ENCODE measurements at places on chromosomes 13 and 19.

GRCh38 chr13:67229481-67230403 is at the start of gene PCDH9:
PCDH9 (minus strand) TSS chr13:67230336; CDS start chr13:67228440, 1,896 bp downstream.
- DNase-seq: peak; percentile 23

- DNase-seq: no peak
Measured at GRCh38 chr13:109630271-109630670, 156.1 kb downstream of the IRS2 start.

DNA sequence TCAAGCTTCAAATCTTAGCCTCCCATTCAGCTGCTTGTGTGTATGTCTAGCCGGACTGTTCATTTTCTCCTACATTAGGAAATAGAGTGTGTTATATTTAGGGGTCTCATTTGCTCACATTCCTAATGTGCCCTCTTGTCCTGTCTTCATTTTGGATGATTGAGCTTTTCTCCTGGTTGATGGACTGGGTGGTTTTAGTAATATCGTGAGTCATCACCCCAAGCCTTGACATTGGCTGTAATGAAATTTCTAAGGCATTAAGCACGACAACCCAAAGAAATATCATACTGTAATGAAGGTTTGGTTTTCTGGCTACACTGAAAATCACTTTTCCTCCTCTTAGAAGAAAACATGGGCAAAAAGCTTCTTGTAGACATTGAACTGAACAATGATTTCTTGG is 110.7 kb upstream of the WASF3 start:
- DNase-seq: no peak

- DNase-seq: no peak
Measured at GRCh38 chr13:71338070-71338469, 528.9 kb downstream of the DACH1 start.

- peak; percentile 67 for DNase-seq
Measured at GRCh38 chr19:13978351-13979243, 26.3 kb downstream of the DCAF15 start.

GRCh38 chr19:19687090-19687489 is 18.5 kb downstream of the ZNF101 start:
- DNase-seq: no peak

DNA sequence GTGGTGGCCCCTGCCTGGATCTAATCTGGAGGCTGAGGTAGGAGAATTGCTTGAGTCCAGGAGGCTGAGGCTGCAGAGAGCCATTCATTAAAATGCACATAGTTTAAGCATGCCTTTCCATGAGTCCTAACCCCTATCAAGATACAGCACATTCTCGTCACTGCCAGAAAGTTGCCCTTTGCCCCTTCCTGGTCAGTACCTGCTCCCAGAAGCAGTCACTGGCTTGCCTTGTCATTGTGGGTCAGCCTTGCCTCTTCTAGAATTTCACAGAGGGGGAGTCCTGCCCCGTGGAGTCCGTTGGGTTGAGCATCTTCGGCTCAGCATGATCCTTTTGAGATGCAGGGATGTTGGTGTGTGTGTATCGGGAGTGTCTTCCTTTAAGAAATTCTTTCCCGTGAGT is 10.8 kb downstream of the BICRA start:
- DNase-seq: no peak

- no peak for DNase-seq
Measured at GRCh38 chr13:98775844-98776598, 23.5 kb upstream of the SLC15A1 start.

DNA sequence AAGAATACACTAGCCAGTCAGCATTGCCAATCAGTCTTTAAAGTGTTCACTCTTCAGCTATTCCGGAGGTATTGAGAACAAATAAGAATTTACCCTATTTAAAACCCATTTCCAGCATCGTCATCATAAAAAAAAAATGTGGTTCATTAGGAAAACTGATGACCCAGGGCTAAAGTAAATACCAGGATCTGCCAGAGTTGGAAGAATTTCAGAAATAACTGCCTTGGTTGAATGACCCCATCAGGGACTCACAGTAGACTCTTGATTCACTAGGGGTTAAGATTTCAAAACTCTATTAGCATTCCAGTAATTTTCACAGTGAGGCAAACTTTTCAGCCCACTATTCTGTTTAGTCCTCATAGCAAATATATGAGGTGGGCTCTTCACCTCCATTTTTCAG is 377.0 kb downstream of the ITGBL1 start:
- DNase-seq: no peak

GRCh38 chr19:10206226-10206885 is 11.6 kb upstream of the DNMT1 start:
- no peak for DNase-seq

DNA sequence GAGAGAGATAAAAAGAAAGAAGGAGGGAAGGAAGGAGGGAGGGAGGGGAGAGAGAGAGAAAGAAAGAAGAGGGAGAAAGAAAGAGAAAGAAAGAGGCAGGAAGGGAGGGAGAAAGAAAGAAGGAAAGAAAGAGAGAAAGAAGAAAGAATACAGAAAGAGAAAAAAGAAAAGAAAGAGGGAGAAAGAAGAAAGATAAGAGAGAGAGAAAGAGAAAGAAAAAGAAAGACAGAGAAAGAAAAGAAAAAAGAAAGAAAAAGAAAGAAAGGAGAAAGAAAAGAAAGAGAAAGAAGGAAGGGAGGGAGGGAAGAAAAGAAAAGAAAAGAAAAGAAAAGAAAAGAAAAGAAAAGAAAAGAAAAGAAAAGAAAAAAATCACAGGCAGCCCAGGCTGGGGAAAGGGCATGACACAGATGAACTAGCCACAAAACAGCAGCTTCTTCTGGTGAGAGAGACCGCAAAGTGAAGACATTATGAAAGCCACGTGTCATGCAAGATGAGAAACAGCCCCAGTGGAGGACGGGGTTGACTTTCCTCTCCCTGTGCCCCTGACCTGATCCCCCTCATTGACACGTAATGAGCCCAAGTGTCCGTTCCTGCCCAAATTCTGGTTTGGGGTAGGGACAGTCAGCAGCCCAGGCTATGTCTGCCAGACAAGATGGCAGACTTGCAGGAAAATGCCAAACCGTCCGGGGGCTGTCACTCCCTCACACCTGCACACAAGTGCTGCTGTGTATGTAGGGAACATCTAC is 102.1 kb downstream of the INSR start:
- no peak for DNase-seq

DNA sequence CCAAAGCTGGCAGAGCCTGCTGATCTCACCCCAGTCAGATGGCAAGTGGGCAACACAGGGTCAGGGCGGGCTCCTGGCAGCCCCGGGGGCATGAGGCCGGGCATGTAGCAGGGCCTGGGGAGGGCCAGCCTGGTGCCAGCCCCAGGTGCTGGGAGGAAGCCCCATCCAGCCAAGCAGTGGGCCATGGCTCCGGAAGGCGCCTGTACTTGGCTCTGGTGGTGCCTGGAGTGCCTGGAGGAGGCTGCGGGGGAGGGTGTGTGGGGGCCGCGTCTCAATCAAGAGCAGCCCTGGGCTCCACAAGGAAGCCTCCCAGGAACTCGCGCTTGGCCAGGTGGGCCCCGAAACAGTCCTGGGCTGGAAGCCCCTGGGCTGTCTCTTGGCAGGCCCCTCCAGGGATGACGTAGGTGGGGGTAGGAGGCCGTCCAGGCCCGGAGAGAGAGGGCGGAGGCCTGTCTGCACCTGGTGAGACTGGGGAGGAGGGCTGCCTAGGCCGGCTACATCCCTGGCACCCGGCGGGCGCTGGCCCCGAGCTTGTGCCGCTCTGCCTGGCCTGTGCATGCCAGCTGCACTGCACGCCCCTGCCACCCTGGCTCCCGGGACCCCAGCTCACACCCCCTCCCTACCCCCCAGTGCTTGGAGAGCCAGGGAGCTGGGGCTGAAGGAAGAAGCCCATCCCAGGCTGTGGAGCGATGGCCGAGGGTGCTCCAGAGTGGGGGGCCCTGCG is 45.9 kb downstream of the COMP start:
- DNase-seq: no peak

DNA sequence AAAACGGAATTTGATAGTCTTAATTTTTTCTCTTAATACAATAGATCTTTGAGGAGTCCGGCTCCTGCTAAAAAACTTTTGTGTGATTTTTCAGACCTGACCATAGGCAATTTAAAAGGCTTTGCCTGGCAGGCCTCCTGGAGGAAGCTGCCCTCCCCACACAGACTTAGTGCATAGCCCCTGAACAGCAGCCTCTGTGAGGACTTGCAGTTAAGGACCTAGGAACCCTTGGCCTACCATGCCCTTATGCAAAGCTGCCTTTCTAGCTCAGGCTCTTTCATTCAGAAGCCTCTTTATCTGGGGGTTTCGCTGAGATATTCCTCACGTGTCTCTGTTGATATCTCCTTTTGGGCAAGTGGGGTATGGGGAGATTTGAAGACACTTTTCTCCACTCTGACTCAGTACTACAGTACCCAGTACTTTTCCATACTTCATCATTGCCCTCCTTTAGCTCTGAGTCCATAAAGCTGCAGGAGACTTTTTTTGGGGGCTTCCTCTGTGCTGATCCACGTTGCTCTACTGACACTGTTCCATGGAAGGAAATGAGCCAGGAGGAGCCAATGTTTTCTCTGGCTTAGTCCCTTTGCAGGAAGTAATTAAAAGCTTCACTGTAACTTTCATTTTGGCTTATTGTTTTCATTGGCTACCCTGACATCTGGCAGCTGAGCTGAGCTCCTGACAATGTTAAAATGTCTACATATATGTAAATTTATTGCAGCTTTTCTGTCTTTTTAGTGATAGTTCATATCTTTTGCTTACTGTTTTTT is 283.1 kb downstream of the TDRD3 start:
- DNase-seq: no peak

DNA sequence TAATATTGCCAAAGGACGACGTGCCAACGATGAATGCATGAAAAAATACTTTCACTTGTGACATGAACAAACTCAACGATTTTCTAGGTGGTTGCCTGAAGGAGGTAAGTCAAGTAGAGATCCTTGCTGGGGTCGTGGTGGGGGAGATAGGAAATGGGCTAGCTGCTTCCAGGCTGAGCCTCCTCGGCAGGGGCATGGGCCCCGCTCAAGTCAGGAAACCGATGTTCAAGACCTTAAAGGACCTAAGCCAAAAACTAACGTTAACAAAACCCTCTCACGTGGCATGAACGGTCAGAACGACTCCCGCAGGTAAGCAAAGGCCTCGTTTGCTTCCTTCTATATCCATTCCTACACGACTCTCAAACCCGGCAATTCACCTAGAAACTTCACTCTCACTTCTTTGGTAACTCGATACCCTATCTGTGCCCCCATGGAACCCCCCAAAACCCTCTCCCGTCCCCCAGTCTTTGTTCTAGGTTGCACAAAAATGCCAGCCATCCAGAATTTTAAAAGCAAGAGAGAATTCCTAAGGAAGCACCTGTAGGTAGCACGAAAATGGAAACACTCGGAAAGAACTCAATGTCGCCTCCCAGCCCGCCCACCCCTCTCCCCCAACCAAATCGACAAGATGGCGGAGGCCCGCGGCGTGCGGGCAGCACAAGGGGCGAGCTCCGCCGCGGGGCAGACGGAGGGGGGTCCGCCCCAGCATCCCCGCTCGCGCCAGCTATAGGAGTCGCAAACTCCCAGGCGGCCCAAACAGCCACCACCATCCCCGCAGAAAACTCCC is 13.6 kb downstream of the ACP4 start:
- DNase-seq: peak; percentile 65

DNA sequence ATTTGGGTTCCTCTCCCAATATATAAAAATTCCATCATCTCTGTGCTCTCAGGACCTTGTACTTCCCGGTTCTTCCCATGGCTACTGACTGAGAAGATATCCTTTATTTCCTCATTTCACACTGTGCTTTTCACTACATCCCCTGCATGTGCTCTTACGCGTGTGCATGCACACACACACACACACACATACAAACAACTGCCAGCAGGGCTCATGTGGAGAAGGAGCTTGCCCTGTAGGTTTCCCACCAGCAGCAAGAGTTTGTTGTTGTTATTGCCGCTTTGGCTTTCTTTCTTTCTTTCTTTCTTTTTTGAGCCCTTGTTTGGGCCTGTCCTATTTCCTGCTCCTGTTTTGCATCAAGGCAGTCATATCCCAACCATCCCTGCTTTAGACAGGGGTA is 43.6 kb downstream of the TEX26 start:
- no peak for DNase-seq

GRCh38 chr19:30319876-30320275 is 52.3 kb upstream of the ZNF536 start:
- DNase-seq: no peak

DNA sequence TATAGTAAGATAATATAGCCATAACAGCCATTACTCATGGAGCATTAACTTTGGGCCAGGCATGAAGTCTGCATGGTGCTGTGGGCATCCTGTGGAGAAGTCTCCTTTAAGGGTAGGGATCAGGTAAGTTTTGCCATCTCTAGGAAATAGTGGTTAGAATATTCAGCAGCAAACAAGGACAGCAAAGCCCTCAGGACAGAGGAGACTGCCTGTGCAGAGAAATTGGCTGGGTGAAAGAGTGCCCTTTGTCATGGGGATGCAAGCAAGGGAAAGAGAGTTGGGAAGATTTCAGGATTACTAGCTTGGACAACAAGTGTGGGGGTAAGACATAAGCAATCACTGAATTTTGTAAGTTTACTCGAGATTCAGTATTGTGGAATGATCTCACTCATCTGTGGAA is 15.7 kb upstream of the OBI1 start:
- no peak for DNase-seq

DNA sequence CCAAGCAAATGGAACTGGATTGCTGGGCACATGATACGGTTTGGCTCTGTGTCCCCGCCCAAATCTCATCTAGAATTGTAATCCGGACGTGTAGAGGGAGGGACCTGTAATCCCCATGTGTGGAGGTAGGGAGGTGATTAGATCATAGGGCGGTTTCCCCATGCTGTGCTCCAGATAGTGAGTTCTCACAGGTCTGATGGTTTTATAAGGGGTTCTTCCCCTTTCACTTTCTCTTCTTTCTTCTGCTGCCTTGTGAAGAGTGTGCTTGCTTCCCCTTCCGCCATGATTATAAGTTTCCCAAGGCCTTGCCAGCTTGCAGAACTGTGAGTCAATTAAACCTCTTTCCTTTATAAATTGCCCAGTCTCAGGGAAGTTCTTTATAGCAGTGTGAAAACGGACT is 32.6 kb upstream of the MTIF3 start:
- DNase-seq: no peak

- DNase-seq: no peak
Measured at GRCh38 chr13:35765366-35765765, 288.9 kb upstream of the MAB21L1 start.

All from NCI-H1105 treated with DMSO at 0.1 percent for 48 hours (cell line).